M059J (cell line): ENCODE measurements at places on chromosomes 16 and 17. TPM values are rescaled to one million over a fixed set of nuclear protein-coding genes. Genes with fewer than 3 reads are reported as not detected.

Gene BAIAP2
- 11.1 and 21.8 TPM in 2 replicates for total RNA-seq

Gene EPOP
- total RNA-seq, result 1.8 and 4.7 TPM in 2 replicates

Gene CHST5
- total RNA-seq, result not detected in 2 replicates

Gene AANAT
- not detected in 2 replicates for total RNA-seq

Gene EVPLL
- total RNA-seq, result not detected in 2 replicates

Gene CBX2
- 3.0 and 4.0 TPM in 2 replicates for total RNA-seq

Gene CSF3
- not detected in 2 replicates for total RNA-seq

Gene CHST4
- 0.05 TPM in 1 of 2 replicates, not detected in the other for total RNA-seq

Gene ASGR2
- not detected in 2 replicates for total RNA-seq

Gene LITAFD
- not detected in 2 replicates for total RNA-seq

Gene MLKL
- 14.4 and 25.1 TPM in 2 replicates for total RNA-seq

Gene WFIKKN1
- total RNA-seq, result 0.62 and 2.9 TPM in 2 replicates

Gene SLC7A6OS
- 11.5 and 13.2 TPM in 2 replicates for total RNA-seq

Gene FOXL1
- 4.1 and 4.2 TPM in 2 replicates for total RNA-seq

Gene ZNF213
- total RNA-seq, result 1.1 and 6.2 TPM in 2 replicates

Gene MGRN1
- total RNA-seq, result 30.9 and 46.2 TPM in 2 replicates

Gene IL21R
- total RNA-seq, result 0.15 TPM in 2 replicates

Gene ZFP3
- total RNA-seq, result 2.2 and 3.2 TPM in 2 replicates

Gene KRTAP2-3
- 0.34 and 3.2 TPM in 2 replicates for total RNA-seq

Gene OR4D1
- not detected in 2 replicates for total RNA-seq

Gene HNF1B
- total RNA-seq, result not detected in 2 replicates

Gene TM4SF5
- total RNA-seq, result not detected in 2 replicates

Gene NOTUM
- total RNA-seq, result 3.0 and 3.2 TPM in 2 replicates

Gene CCL3
- not detected in 2 replicates for total RNA-seq

Gene TBC1D26
- total RNA-seq, result not detected in 2 replicates

Gene SLC38A8
- 0.42 TPM in 1 of 2 replicates, not detected in the other for total RNA-seq

Gene HBA1
- total RNA-seq, result not detected in 2 replicates

Gene GAST
- not detected in 2 replicates for total RNA-seq

Gene RHBDL3
- 0.02 and 0.30 TPM in 2 replicates for total RNA-seq

Gene TMED6
- not detected in 2 replicates for total RNA-seq

Gene P3H4
- total RNA-seq, result 51.6 and 88.8 TPM in 2 replicates

Gene DUXB
- not detected in 2 replicates for total RNA-seq

Gene PHKB
- 39.1 and 41.6 TPM in 2 replicates for total RNA-seq

Gene CLEC18A
- total RNA-seq, result 0.05 TPM in 1 of 2 replicates, not detected in the other

Gene NUTF2
- total RNA-seq, result 296 and 347 TPM in 2 replicates

Gene GPRC5C
- 12.9 and 36.4 TPM in 2 replicates for total RNA-seq

Gene PRKCB
- not detected in 2 replicates for total RNA-seq

Gene EPX
- not detected in 2 replicates for total RNA-seq

Gene TPSG1
- total RNA-seq, result not detected in 2 replicates

Gene DHX58
- total RNA-seq, result 22.3 TPM in 2 replicates

Gene WNK4
- 0.52 and 1.2 TPM in 2 replicates for total RNA-seq

Gene KRT40
- not detected in 2 replicates for total RNA-seq

Gene UMOD
- not detected in 2 replicates for total RNA-seq

Gene PRR11
- total RNA-seq, result 18.7 and 28.1 TPM in 2 replicates

Gene UTS2R
- not detected in 2 replicates for total RNA-seq

Gene SMG1
- total RNA-seq, result 16.0 and 34.7 TPM in 2 replicates

Gene JUP
- 17.4 and 24.5 TPM in 2 replicates for total RNA-seq

Gene CLDN9
- total RNA-seq, result not detected in 2 replicates

Gene TMEM100
- total RNA-seq, result 0.07 and 0.22 TPM in 2 replicates

Gene ITGB3
- total RNA-seq, result 0.94 and 3.1 TPM in 2 replicates
